IMR-90 (cell line): ENCODE measurements at places on chromosomes 3 and 15. TPM values are rescaled to one million over a fixed set of nuclear protein-coding genes. Genes with fewer than 3 reads are reported as not detected.
A peak's percentile ranks its signal among the peaks of the same experiment; 100 is the strongest.

DNA sequence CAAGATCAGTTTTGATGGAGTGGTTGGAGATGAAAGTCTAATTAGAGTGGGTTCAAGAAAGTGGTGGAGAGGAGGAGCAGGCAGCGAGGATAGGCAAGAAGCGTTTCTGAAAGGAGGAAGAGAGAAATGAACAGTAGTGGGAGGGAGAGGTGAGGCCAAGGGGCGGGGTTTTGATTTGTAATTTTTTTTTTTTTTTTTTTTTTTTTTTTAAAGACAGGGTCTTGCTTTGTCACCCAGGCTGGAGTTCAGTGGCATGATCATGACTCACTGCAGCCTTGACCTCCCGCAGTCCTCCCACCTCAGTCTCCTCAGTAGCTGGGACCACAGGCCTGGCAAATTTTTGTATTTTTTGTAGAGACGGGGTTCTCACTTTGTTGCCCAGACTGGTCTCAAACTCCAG, 36.6 kb downstream of the MRAS start:
- DNase-seq: no peak

- DNase-seq: peak; percentile 50
These were observed 18.3 kb downstream of the MYZAP start for GRCh38 chr15:57609805-57610529.

CDC25A gene
- 9.7 and 10.6 TPM in 2 replicates for total RNA-seq

XXYLT1 gene
- total RNA-seq: 13.1 and 14.7 TPM in 2 replicates

SAMMSON gene
- total RNA-seq: not detected in 2 replicates

STRC gene
- total RNA-seq: not detected in 2 replicates

DNA sequence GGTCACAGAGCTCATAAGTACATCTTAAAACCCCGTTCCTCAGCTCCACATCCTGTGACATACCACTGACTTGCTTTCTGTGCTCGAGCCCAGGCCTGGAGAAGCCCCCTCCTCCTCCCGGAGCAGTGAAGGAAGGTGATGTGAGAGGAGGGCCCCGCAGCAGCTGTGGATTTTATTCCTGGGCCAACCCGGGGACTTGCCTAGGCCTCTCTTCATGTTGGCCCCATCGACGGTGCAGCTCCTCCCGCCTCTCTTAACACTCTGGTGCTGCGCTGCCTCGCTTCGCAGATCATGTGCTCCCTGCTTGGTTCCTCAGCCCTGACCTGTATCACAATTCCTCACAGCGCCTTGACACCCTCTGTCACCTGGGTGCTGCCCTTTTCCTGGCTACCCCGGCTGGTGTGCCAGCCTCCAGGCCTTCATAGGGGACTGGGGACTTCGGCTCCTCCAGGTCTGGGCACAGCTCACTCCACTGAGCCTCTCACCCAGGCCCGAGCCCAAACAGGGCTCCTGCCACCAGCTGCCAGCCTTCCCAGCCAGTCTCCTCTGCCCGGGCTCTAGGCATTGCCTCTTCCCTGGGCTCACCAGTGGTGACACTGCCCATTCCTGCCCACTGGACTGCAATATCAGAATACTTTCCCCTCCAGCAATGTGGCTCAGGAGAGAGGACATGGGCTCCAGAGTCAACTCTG, 21.5 kb downstream of the MAGEF1 start:
- DNase-seq: no peak

GRCh38 chr3:132321304-132321703, 4.1 kb downstream of the ACP3 start:
- no peak for DNase-seq

- DNase-seq: peak; percentile 52
These were observed 115.7 kb upstream of the PRTG start for GRCh38 chr15:55858661-55859060.

DNA sequence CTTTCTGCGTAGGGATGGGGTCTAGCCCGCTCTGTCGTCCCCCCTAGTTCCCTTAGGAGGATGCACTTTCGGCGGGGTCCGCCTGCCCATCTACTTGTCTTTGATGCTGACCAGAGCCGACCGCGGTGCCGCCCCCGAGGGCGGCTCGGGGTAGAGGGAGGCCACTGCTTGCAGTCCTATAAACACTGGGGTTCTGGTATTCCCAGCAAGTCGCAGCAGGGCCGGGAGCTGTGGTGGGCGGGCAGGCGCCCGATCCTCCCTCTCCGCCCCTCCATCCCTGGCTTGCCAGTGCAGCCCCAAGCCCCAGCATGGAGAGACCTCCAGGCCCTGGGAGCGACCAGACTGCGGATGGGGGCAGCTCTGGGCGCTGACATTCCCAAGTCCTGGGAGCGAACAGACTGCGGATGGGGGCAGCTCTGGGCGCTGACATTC, 830 bp downstream of the SEMA4B start:
- no peak for DNase-seq

USP13 gene
- 16.1 and 18.1 TPM in 2 replicates for total RNA-seq

DNA sequence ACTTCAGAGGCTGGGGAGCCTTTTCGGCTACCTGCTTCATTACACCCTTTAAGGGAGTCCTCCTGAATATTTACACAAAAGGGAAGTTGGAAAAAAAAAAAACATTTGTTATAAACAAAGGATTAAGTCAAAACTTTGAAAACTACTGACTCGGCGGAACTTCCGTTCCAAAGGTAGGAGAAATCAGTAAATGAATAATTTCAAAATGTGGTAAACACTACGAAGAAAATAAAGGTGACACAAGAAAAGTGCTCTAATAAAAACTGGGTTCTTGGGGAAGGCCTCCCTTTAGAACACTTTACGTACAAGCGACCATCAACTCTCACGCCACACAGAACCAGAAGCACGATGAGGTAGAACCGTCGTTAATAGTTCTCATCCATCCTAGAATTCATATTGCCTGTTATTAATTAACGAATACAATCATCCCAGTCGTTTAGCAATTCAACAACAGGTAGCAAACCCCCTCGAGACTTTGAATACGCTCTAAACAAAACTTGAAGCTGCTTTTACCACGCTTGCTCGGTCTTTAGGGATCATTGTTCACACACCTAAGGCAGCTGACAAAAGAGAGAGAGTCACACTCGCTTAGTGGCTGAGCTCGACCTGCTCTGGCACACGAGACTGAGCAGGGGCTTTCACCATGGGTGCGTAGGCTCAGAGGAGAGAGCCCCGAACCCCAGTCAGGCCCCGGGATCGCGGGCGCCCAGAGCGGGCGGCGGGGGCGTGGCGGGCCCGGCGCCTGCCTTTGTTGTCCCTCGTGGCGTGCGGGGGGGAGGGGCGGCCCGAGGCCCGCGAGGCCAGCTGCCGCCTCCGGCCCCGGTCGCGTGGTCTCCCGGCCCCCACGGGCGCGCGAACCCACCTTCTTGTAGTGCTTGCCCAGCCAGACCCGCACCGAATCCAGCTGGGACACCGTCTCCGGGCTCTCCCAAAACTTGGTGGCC, 680 bp downstream of the SMARCC1 start:
- DNase-seq: peak; percentile 32

DNA sequence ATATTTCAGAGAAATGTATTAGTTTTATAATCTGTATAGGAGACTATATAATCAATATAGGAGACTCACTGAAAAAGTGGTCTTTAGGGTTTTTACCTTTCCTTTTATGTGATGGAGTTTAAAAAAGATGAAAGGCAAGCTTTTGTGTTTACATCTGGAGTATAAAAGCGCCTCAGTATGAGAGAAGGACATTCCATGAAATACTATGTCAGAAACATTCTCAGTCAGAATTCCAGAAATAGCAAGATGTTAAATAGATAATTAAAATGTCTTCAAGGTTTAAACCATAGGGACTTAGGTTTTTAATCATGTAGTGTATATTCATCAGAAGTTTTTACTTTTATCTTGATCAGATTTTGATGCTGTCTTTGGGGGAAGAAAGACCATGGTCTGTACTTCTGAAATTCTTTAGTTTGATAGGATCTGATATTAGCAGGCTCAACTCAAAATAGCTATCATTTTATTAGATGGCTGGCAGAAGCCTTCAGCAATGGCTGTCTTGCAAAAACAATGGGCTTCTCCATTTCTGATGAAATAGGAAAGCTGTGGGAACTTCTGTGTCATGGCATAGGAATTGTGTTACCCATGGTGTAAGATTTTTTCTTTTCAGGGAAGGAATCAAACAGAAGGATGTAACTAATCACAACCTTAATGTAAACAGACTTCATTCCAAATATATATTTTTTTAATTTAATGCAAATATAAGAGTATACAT, 209.6 kb upstream of the PLSCR5 start:
- DNase-seq: peak; percentile 4

C2CD4A gene
- not detected in 2 replicates for total RNA-seq

DNA sequence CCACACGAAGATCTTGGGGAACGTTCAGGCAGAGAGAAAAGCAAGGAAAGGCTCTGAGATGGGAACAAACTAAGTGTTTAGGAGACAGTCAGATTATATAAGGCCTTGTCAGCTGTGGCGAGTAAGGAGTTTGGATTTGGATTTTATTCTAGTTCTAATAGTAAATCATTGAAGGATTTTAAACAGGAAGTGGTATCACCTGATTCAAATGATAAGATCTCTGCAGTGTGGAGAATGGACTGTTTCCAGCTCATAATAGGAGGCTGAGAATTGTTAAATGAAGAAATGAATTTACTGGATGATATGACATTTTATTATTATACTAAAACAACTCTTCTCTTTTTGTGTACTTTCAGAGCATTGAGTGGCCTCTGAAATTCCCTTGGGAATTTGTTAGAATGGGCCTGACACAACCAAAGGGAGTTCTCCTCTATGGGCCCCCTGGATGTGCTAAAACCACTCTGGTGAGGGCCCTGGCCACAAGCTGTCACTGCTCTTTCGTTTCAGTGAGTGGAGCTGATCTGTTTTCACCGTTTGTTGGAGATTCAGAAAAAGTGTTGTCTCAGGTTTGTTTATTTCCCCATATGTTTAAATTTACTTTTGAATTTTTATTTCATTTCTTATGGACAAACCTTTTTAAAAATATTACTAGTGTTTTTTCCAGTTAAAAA, 36.0 kb upstream of the GATM start:
- no peak for DNase-seq

DNA sequence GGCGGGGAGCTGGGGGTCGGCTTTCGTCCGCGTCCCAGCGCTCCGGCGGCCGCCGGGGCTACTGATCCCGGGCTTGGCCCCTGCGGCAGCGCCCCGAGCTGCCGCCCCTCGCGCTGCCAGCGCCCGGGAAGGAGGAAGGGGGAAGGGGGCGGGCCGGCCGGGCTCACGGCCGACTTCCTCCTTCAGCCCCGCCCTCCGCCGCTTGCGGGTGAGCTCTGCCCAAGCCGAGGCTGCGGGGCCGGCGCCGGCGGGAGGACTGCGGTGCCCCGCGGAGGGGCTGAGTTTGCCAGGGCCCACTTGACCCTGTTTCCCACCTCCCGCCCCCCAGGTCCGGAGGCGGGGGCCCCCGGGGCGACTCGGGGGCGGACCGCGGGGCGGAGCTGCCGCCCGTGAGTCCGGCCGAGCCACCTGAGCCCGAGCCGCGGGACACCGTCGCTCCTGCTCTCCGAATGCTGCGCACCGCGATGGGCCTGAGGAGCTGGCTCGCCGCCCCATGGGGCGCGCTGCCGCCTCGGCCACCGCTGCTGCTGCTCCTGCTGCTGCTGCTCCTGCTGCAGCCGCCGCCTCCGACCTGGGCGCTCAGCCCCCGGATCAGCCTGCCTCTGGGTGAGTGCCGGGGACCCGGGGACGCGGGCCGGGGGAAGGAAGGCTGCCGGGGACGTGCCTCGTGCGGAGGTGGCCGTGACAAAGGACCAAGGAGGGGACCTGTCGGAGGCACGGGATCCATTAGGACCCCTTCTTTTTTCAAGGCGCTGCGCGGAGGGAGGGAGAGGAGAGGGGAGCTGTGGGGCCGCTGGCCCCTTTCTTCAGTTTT, at the start of gene SEMA4B:
Gene SEMA4B (plus strand): TSS at position 201 of the 814 bp plus-strand sequence. CDS start 249 bp downstream, at position 450.
- peak; percentile 32 for DNase-seq

DNA sequence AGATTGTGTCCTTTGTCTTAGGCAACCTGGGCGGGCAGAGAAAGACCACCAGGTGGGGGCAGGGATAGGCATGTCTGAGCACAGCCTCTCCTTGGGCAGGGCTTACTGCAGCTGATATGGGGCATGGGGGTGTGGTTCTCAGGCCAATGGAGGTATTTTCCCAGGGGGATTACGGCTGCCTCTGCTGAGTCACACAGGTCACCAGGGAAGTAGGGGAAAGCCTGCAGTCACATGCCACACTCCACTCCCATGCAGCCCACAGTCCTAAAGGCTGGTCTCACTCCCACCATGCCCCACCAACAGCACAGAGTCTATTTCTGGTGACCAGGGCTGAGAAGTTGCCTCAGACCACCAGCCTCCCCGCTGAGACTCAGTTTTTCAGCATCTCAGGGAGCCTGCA, 466.4 kb downstream of the DIPK2A start:
- no peak for DNase-seq

ZNF502 gene
- total RNA-seq: 5.7 and 6.1 TPM in 2 replicates

DNA sequence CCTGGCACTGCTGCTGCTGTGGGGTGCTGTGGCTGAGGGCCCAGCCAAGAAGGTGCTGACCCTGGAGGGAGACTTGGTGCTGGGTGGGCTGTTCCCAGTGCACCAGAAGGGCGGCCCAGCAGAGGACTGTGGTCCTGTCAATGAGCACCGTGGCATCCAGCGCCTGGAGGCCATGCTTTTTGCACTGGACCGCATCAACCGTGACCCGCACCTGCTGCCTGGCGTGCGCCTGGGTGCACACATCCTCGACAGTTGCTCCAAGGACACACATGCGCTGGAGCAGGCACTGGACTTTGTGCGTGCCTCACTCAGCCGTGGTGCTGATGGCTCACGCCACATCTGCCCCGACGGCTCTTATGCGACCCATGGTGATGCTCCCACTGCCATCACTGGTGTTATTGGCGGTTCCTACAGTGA, 2.1 kb downstream of the GRM2 start:
- DNase-seq: no peak

HYPK gene
- 1.4 and 5.3 TPM in 2 replicates for total RNA-seq

DNA sequence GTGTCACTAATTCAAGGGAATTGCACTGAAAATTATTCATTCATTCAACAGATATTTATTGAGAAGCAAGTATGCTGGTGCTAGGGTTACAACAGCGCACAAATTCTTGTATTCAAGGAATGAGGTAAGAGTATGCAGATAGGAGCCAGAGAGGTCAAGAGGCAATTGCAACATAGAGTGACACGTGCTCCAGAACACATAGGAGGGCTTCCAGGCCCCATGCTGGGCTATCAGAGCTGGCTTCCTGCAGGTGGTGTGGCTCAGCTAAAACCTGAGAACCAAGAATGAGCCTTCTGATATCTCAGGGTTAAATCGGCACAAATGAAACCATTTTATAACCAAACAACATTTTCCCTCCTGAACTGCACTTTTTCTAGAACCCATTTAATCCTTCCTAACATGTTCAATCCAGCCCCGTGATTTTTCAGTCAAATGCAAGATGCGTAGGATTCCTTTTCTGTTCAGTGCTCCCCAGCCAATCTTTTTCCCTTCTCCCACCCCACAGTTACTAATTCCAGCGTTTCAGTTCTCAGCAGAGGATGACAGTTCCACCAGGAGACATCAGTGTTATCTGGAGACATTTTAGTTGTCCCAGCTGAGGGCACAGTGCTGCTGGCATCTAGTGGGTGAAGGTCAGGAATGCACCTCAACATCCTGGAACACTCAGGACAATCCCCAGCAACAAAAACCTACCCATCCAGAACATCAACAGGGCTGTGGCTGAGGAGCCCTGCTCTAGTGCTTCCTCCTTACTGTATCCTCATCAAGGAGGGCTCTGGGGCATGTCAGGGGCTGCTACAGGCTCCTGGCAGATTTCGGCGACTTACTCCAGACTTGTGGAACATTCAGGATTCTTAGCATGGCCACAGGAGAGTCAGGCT, 13.1 kb downstream of the CCR5AS start:
- peak; percentile 47 for DNase-seq

- DNase-seq: no peak
These were observed 81.6 kb downstream of the GABRB3 start for GRCh38 chr15:26691249-26691648.
